Fibroblast of skin of scalp (primary cell): ENCODE measurements at places on chromosomes 2 and 18.
A peak's percentile ranks its signal among the peaks of the same experiment; 100 is the strongest.

- no peak for DNase-seq
Measured at GRCh38 chr2:38654528-38655381, 11.2 kb upstream of the GALM start.

DNA sequence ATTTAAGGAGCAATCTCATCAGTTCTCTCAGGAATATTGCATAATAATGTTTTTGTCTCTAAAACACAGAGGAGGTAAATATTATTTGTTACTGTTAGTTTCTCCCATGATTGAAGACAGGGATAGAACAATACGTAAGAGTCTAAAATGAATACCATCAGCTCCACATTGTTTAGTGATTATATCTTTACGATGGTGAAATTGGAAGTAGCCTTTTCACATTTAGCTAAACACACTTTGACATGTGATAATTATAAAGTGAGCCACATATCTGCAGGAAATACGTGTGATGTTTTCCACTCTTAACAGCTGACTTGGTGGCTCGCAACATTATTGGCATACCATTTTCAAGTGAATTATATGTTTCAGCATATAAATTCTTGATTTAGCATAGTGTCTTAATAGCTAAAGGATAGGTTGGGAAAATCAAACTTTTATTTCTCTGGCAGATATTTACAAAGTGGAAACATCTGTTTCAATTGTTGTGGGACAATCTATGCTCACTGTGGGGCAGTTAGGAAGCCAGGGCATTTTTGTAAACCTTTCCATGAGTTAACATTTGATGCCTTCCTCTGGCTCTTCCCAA, 208.1 kb upstream of the RASGRP3 start:
- peak; percentile 50 for DNase-seq

GRCh38 chr18:25229920-25230319, 122.0 kb downstream of the ZNF521 start:
- no peak for DNase-seq

DNA sequence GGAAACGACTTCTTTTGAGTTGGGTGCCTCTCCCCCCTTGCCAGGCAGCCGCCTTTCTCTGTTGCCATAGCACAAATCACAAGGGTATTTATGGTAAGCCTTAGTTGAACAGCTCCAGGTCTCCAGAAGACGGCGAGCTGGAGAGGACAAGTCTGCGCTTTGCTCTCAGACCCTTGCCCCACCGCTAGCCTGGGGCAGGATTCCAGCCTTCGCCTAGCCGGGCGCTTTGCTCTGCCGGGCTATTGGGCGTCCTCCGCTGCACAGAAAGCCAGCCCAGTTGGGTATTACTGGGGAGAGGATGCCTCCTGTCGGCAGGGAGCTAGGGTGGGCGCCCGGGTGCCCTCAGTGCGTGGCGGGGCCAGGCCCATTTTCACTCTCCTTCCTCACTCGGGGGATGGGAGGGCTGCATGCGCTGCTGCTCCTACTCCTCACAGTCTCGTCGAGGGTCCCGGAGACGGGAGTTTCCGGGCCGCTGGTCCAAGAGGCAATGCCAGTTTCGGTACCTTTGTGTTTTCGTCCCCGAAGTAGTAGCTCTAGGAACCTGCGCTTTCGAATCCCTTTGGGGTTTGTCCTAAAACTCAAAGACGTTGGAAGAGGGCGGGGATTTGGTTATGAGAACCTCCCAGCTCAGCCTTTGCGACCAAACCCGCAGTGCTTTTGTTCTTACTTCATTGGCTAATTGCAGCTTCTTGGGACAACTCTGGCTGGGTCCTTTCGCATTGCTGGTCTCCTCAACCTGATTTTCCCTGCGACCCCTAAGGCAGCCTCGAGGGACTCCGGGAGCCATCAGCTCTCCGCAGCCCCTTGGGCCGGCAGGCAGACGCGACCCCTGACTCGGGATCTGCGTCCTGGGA, 3.6 kb upstream of the DLX2 start:
- peak; percentile 56 for DNase-seq

DNA sequence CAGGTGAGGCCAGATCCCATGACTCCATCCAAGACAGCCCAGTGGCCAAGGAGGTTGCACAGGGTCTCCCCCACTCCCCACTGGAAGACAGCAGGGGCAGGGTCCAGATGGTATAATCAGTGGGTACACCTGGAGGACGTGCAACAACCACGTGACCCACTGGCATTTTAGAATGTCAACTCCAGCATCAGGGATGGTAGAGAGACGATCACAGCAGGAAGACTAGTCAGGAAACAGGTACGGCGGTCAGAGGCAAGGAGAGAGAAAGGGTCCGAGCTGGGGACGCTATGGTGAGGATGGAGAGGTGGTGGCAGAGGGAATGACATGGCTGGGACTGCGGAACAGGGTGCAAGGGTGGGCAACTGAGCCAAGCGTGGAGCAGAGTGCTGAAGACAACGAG, 23.0 kb downstream of the SERTAD2 start:
- DNase-seq, result no peak

DNA sequence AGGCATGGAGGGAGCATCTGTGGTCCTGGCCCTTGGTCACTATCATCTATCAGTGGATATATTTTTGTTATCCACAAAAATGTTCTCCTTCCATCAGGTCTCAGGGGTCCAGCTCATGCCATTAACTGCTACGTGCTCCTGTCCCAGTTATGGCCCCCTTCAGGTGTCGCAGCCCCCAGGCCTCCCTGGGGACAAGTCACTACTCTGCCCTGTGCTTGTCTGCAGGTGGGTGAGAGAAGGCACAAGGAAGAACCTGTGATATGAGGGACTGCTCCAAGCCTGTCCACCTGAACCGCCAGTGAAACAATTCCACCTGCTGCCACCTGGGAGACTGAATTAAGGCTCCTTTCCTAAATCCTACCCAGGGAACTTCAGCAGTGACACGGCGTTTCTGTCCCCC, 229.6 kb upstream of the ID2 start:
- no peak for DNase-seq

- no peak for DNase-seq
Measured at GRCh38 chr18:50358844-50359243, 16.0 kb upstream of the SKA1 start.

DNA sequence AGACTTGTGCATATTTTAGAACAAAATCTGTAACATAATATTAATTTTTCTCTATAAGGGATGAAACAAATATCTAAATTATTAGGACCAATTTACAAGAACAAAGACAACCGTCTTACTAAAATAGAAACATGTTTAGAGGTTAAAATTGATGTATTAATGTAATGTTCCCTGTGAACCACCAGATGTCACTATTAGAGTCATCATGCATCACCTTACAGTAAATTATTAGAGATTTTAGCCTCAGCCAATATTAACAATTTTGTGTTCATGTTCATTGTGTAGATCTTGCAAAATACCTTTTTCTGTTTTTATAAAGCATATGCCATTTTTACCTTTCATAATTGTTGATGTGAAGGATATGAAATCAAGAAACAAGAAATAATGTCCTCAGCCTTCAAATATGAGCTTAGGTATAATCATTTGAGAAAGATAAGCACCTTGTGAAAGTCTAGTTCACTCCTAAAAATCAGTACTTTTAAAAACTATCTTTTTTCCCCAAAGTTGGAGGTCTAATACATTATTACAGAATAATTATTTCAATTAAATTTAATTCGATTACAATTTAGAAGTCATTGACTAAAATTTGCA, 344.3 kb upstream of the KCNH7 start:
- peak; percentile 11 for DNase-seq

GRCh38 chr2:62527478-62528210, 21.6 kb upstream of the TMEM17 start:
- DNase-seq, result no peak

GRCh38 chr2:122451697-122452096, 696.2 kb downstream of the TSN start:
- no peak for DNase-seq

DNA sequence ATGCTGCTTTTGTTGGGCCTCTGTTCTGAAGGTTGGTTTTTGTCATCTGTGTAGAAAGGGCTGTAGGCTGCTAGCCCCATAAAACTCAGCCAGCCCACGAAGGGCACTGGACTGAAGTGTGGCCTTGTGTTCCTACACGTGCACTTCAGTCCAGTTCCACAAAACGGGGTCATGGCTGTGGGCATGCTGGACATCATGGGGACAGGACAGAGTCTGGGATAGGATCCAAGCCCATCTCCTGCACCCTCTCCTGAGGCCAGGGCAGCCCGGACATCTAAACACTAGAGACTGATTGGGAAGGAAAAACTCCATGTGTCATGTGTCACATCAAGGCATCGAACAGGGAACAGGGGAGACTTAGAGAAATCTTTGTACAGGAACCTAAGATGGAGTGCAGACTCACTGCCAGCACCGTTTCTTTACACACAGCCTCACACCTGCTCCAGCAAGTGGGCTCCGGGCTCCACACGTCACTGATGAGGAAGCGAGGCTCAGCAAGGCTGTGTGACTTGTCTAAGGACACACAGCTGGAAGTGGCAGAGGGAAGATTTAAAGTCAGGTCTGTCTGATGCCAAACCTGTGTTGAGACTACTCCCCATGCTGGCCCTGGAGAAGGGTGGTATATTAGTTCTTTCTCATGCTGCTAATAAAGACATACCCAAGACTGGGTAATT, 74.8 kb upstream of the BCL2L11 start:
- DNase-seq, result no peak

DNA sequence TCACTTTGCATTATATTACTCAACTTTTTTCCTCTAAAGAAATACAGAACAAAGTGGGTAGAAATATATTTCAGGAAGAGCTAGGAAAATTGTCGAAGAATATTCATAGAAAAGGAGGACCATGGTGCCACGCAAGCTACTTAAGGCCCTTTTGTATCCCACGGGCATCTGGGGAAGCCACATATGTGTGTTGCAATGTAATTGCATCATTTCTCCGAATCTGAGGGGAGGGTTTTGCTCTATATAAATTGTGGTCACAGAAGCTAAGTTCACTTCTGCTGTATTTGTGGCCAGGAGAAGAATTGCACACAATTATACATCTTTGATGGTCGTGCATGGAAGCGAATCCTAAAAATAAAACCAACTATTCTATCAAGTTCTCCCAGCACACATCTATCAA, 360.3 kb downstream of the IRS1 start:
- DNase-seq, result peak; percentile 63

DNA sequence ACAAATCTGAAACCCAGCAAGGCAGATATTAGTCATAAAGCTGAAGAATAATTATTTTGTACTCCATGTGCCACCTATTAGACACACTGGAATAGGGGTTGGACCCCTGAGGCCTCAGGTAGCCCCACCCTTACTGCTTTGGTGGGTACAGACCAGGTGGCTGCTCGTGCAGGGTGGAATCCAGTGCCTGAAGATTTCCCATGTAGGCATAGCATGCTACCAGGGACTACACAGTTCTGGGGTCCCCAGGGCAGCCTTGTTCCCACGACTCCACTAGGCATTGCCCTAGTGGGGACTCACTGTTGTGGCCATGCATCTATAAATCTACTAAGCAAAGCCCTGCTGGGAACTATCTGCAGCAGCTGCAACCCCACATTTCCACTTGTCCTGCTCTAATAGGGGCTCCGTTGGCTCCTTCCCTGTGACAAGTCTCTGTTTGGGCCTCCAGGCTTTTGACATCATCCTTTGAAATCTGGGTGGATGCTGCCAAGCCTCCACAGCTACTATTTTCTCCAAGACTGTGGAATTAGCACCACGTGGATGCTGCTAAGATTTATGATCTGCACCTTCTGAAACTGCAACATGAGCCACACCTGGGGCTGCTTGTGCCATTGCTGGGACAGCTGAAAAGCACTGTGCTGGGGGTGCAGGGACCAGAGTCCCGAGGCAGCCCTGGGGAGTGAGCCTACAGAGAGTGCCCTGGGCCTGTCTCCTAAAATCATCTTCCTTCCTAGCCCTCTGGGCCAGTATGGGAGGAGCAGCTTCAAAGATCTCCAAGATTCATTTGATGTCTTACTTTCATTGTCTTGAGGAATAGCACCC, 303.8 kb downstream of the FSIP2 start:
- no peak for DNase-seq

- peak; percentile 23 for DNase-seq
Measured at GRCh38 chr2:15189216-15189615, 371.9 kb downstream of the NBAS start.

DNA sequence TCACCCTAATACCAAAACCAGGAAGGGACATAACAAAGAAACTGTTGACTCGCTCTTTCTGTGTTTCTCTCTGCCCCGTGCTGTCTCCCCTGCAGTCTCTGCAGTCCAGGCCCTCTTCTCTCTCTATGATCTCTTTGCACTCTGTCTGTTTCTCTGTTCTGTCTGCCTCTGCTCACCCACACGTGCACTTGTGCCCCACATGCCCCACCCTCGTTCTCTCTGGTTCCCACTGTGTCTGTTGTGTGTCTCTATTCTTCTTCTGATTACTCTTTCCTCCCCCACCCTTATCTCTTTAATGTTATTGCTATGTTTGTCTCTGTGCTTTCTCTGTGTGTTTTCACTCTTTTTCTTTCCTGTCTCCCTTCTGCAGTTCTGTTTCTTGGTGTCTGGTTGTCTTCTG, 54.0 kb downstream of the NAT8 start:
- no peak for DNase-seq

DNA sequence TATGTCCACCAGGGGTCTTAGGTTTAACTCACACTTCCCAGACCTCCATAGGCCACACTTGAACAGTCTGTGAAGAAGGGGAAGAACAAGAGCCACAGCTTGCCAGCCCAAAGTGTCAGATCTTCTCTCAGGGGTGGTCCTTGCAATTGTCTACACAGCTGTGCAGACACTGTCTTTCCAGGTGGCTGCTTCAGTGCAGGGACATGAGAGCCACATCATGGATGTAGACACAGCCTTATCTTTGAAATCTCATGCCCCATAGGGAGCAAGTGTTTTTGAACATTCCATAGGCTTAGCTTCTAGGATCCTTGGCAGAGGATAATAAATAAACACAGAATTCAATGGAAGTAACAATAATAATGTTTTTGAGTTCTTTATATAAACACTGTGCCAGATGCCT, 6.7 kb downstream of the ZNF407 start:
- DNase-seq, result no peak

DNA sequence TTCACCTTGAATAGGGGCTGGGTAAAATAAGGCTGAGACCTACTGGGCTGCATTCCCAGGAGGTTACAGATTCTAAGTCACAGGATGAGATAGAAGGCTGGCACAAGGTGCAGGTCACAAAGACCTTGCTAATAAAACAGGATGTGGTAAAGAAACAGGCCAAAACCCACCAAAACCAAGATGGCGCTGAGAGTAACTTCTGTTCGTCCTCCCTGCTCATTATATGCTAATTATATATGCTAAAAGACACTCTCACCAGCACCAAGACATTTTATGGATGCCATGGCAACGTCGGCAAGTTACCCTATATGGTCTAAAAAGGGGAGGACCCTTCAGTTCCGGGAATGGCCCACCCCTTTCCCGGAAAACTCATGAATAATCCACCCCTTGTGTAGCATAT, 711.5 kb upstream of the KLHL29 start:
- DNase-seq, result no peak

- no peak for DNase-seq
Measured at GRCh38 chr18:49553003-49553402, 8.9 kb upstream of the LIPG start.

- DNase-seq, result peak; percentile 28
Measured at GRCh38 chr2:172833898-172834297, 98.3 kb downstream of the RAPGEF4 start.
